H54 (cell line): ENCODE measurements at places on chromosomes 2 and 18.

GRCh38 chr2:168118733-168119514 lies 128.5 kb downstream of the STK39 start:
- peak; percentile 9 for DNase-seq

- no peak for DNase-seq
Measured at GRCh38 chr2:160751021-160751420, 257.4 kb upstream of the RBMS1 start.

DNA sequence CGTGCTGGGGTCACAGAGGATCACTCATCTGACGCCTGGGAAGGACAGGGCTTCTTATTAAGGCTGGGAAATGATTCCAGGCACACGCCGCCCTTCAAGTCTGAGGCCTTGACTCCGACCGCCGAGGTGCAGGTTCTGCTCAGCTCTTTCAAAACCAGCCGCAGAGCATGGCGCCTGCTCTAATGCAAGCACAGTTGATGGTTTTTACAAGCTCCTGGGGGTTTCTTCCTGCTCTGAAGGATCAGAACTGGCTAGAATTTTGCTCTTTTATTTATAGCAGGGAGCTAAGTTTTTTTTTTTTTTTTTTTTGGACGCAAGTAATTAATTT lies 32.0 kb downstream of the CDCA7 start:
- DNase-seq = no peak

DNA sequence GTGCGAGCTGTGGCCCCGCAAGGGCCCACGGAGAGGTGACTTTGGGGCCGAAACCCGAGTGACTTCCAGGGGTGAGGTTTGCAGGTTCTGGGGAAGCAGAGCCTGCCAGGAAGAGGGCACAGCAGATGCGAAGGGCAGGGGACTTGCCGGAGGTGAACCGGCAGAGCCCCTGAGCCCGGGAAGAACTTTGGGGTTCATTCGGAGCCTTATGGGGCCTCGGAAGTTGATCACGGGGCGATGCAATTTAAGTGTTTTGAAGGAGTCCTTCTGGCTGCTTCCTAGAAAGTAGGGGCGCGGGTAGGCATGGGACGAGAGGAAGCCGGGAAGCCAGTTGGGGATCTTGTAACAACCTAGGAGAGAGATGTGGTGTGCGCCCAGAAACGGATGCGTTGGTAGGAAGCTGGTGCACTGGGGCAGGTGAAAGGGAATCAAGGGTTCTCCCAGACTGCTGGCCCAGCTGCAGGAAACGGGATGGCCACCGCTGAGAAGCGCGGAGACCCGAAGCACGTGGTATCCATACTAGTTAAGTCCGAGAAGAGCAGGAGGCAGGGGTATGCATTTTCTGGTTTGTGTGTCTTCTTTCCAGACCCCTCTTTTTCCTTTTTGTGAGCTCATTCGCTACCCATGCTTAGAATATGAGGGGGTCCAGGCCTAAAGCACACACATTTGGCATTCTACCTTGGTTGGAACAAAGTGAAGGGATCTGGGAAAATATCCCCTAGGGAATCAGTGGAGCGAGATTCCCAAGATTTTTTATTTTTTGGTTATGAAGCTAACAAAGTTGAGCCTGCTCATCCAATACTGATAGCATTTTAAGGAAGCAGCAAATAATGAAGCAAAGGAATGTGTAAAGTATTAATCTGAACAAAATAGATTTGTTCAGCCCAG lies 758 bp downstream of the SCLY start:
- peak; percentile 66 for DNase-seq

GRCh38 chr2:46350029-46350689 lies 53.0 kb downstream of the EPAS1 start:
- DNase-seq = no peak

DNA sequence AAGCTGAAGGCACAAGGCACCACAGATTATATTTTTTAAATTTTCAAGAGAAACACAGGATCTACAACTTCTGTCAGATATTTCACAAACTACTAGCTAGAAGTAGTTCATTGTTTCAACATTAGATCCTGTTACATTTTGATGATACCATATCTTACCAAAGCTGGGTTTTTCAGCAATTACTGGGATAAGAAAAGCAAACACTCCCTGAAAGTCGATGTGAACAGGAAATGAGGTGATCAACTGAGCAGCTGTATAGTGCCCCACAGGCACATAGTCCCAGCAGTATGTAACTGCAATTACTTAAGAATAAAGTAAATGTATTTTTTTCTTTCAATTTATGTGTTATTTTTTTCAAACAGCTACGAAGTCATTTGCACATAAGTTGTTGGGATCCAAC lies 103.5 kb downstream of the DNER start:
- DNase-seq = no peak

DNA sequence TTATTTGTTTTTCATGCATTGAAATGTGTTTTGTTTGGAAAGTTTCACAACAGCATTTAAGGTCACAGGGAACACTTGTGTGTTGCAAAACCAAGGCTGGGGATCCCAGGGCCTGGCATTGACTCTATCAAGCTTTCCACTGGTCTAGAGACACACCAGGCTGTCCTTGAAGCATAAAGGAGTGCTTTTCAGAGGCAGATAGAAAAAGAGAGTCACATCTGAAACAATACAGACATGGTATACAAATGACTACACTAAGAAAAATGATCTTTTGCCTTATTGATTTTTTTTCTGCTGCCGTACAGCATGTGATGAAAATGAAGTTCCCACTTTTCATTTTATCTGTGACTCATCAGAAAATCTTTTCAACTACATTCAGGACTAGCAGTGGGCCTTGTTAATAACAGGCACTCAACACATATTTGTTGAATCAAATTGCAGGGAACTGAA lies 61.9 kb upstream of the ZCCHC2 start:
- no peak for DNase-seq

- no peak for DNase-seq
Measured at GRCh38 chr2:84301717-84302116, 157.4 kb downstream of the SUCLG1 start.

DNA sequence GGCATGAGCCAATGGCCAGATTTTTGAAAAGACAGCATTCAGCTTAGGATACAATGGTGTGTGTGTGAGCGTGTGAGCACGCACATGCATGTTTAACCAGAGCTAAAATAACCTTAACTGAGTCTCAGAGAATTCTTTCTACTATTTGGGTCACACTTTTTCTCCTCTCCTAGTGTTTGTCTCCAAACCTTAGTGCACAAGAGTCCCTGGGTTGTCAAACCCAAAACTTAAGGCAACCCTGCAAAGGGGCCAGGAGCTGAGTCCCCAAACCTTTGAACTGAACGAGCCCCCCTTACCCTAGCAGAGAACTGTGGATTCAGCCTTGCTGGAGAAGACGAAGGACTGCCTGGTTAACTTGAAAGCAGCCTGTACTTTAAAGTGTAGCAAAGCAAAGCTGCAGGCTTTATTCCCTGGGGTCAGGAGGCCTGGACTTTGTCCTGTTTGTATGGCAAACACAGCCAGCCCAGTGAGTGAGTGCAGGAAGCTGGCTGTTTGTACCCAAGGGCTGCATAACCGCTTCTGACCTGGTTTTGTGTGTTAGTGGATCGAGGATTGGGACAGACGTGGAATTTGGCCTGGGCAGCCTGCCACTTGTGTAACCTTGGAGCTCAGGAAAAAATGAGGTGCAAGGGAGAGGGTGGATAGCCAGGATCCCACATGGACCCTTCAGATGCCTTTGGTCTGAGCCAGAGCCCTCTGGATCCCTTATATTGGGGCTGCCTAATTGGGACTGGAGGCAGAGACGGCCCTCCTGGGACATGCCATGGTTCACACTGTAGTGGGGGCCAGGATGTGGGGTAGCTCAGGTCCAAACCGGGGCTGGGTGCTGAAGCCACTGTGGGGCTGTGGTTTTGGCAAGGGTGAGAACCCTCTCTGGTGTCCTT lies 6.4 kb upstream of the PSMD1 start:
- DNase-seq = no peak

DNA sequence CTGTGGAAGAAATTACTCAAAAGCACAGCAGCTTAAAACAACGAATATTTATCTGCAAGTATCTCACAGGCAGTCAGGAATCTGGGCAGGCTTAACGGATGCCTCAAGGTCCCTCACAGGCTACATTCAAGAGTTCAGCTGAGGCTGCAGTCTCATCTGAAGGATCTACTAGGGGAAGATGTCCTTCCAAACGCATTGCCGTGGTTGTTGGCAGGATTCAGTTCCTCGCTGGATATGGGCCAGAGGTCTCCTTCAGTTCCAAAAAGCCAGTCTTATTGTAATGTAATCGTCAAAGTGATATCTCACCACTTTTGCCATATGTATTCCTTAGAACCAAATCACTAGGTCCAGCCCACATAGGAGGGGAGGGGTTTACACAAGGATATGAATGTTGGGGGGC lies 98.2 kb upstream of the EPAS1 start:
- no peak for DNase-seq

- DNase-seq = no peak
Measured at GRCh38 chr2:101508636-101509035, 33.7 kb upstream of the RFX8 start.

DNA sequence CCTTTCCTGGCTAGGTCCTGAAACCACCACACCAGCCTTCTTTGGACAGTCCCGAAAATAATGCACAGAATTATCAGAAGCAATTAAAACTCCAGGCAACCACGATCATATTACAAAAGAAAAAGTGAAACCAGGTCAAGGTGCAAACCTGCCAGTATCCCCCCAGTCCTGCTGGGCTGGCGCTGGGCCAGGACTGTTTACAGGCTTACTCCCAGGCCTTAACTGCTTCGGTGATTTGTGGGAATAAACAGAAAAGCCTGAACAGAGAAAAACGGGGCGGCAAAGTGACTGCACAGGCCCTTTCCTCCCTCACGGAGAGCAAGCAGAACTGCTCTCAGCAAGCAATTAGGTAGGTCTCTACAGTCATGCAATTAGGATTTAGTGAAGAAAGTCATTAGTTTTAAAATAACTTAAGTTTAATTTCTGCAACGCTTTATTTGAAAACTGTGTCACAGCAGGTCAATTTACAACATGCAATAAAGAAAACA lies 1.3 kb downstream of the HDAC4 start:
- DNase-seq = peak; percentile 27

GRCh38 chr2:45045706-45046105 lies 36.5 kb upstream of the SIX2 start:
- no peak for DNase-seq

DNA sequence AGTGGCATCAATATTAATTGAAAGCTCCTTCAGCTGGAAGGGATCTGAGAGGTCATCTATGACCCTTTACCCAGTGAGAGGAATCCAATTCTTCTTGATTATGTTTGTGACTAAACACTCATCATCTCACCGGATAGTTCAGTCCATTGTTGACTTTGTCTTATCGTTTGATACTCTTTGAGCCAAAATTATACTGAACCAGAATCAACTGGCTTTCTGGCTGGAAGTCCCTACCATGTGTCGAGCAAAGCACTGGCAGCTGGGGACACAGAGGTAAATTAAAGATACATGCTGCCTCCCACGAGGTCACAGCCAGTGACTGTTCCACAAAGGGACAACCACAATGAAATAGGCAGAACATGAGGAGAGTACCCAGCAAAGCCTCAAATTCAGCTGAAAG lies 91.4 kb upstream of the FHL2 start:
- no peak for DNase-seq

DNA sequence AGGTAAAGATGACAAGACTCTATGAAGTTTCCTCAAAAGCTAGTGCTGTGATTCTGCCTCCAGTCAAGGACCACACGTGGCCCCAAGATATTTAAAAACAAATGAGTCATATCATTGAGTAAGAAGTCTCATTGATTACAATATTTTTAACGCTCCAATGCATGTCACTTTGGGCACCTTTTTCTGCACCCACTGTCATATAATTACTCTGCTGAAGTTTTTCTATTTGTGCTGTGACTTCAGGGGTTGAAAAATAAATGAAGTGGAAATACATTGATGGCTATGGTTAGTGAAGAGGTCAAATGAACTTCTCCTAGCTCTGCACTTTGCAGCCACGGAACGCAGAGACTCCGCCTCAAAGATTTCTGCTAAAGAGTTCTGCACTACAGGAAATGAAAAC lies 344.3 kb upstream of the KYNU start:
- DNase-seq = no peak

- no peak for DNase-seq
Measured at GRCh38 chr2:111194835-111195621, 74.3 kb downstream of the BCL2L11 start.

DNA sequence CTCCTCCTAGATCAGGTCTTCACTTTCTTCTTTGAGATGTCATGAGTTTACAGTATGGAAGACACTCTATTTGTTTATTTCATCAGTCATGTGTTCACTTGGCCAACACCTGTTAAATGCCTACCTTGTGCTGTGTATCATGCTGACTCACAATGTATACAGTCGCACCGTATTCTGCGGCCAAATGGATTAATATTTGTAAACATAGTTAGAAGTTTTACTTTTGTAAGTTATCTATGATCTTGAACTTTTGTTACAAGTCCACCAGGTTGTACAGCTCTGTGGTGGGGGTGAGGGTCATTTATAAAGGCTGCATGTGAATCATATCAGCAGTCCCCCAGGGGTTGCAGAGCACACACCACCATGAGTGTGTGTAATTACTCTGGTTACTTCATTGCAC lies 408.7 kb upstream of the NRP2 start:
- DNase-seq = no peak

DNA sequence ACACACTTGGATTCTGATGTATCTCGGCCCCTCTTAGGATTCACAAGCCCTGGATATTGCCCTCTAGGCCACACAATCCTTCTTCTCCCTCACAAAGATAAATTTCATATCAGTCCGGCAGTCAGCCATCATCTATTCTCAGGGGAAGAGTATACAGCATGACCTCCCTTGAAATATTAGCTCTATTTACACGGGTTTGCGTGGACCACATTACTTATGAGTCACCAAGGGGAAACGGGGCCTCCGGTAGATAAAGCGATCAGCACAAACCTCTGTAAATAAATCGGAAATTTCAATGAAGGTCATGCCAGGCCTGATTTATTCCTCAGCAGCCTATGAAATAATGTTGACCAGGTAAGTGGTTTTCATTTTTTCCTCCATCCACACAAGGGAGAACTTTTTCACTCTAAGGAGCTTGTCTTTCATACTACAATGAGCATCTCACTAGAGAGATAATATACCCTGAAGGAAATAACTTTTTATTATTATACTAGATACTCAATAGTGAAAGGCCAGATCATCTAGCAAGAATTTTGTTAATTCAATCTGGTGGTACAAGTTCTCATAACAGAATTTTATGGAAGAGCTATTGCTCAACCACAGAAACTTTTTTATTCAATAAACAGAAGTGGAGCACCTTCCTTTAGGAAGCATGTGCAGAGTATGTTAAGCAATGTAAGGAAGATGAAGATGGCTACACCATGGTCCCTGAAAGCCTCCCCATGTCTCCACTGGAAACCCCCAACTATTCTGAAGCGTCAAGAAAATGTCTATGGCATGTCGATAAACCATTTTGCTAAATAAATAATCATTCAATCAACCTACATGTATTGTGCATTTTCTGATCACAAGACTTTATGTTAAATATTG lies 125.2 kb upstream of the PIK3C3 start:
- DNase-seq = no peak

GRCh38 chr2:127674241-127675209 lies 805 bp downstream of the LIMS2 start:
- DNase-seq = no peak
